Upper lobe of right lung (tissue), 1 donor: ENCODE measurements at places on chromosomes 7 and 10. TPM values are rescaled to one million over a fixed set of nuclear protein-coding genes. Genes with fewer than 3 reads are reported as not detected.

NEUROG3 gene
- total RNA-seq, result not detected

DNA sequence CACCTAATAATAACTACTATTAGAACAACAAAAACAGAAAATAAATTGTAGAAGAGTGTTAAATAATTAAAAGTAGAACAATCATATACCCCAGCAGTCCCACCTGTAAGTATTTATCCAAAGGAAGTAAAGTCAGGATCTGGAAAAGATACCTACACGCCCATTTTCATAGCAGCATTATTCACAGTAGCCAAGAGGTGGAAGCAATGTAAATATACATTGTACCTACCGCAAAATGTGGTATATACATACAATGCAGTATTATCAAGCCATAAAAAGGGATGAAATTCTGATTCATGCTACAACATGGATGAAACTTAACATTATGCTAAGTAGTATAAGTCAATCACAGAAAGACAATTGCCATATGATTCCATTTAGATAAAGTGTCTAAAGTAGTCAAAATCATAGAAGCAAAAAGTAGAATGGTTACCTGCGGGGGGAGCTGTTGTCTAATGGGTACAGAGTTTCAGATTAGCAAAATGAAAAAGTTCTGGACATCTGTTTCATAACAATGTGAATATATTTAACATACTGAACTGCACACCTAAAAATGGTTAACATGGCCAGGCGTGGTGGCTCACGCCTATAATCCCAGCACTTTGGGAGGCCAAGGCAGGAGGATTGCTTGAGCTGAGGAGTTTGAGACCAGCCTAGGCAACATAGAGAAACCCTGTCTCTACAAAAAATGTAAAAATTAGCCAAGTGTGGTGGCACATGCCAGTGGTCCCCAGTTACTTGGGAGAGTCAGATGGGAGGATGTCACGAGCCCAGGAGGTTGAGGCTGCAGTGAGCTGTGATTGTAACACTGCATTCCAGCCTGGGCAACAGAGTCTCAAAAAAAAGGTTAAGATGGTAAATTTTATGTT is 6.0 kb upstream of the TMED4 start:
- no peak overlapping the region for H3K4me3 ChIP-seq
- no peaks in the 10 kb centered on the region for H3K27me3 ChIP-seq
- H3K4me1 ChIP-seq, result peaks cover 3% of the 10 kb centered on the region
- no peaks in the 10 kb centered on the region for H3K36me3 ChIP-seq
- no peak overlapping the region for H3K27ac ChIP-seq

DNA sequence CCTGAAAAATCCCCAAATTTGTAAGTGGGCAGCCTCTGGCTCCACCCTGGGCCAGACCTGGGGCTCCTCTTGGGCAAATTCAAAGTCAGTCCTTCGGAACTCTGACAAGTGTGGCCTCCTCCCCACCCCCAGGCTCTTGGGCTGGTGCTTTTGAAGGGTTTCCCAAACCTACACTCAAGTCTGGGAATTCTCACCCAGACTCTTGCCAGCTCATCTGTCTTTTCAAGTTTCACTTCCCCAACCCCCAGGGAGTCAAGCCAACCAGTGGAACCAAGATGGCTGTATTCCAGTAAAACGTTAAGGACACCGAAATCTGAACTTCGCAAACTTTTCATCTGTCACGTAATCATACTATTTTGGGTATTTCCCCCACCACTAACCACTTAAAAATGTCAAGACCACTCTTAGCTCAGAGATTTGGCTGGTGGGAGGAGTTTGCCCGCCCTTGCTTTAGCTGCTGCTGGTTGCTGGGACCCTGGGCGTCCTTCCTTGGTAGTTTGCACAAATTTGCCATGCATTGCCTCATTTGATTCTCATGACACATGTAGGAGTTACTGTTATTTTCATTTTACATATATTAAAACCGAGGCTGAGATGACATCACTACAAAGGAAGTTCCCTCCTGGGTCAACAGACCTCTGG is 1.7 kb upstream of the MYO1G start:
- DNase-seq, result peak; percentile 78
- peaks cover 30% of the 10 kb centered on the region for H3K36me3 ChIP-seq
- peak overlapping the region; percentile 66 for H3K27ac ChIP-seq
- no peaks in the 10 kb centered on the region for H3K27me3 ChIP-seq

- no peaks in the 10 kb centered on the region for H3K27me3 ChIP-seq
- no peak overlapping the region for H3K27ac ChIP-seq
- peaks cover 54% of the 10 kb centered on the region for H3K4me1 ChIP-seq
- DNase-seq, result no peak
- H3K4me3 ChIP-seq, result no peak overlapping the region
Measured at GRCh38 chr10:79224992-79225391, 122.3 kb upstream of the PPIF start.

DNA sequence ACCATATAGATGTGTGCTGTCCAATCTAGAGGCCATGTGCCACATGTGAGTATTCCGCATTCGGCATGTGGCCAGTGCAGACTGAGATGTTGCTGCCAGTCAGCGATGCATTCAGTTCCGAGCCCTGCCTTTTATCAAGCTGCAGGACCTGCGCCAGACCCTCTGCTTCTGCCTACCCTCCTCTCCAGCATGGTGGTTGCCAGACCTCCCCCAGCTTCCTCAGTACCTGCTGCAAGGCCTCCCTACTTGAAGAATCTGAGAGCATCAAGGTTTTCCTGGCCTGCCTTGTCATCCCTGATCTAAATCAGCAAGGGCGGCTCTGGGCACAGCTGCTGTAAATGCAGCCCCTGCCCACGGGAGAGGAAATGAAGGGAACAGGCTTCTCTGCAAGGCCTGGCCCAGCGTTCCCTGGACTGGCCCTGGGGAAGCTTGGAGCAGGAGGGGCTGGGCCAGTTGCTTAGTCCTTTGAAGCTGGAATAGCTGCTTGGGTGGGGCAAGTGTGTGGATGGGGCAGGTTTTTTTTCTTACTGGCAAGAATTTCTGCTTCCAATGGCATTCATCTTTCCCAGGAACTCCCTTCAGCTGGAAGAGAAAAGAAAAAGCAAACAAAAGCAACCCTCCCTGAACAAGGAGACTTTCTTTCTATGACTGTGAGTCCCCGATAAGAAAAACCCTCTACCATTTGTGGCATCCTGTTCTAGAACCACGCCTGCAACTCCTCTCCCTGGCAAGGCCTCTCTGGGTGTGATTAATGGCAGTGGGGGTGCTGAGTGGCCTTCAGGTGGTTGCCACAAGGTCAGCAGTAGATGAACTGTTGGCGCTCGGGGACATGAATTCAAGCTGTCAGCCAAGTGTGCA is 93.0 kb downstream of the NHLRC2 start:
- no peak overlapping the region for H3K4me3 ChIP-seq
- no peaks in the 10 kb centered on the region for H3K4me1 ChIP-seq
- no peaks in the 10 kb centered on the region for H3K27me3 ChIP-seq
- DNase-seq, result no peak
- peak overlapping the region; percentile 62 for H3K27ac ChIP-seq
- H3K36me3 ChIP-seq, result no peaks in the 10 kb centered on the region

DNA sequence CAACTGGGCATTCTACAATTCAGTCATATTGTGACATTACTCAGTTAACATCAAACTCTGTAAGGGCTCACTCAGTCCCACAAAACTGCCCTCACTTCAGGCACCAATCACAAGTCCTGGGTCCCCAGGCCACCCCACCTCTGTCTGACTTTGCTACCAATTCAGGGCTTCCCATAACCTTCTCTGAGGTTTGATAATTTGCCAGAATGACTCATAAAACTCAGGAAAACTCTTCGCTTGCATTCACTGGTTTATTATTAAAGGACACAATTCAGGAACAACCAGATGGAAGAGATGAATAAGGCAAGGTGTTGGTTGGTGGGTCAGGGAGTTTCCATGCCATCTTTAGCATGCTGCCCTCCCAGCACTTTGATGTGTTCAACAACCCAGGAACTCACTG is 41.3 kb downstream of the AVL9 start:
- DNase-seq, result no peak
- no peaks in the 10 kb centered on the region for H3K36me3 ChIP-seq
- H3K27ac ChIP-seq, result no peak overlapping the region
- peaks cover 6% of the 10 kb centered on the region for H3K4me1 ChIP-seq
- H3K27me3 ChIP-seq, result no peaks in the 10 kb centered on the region
